NCI-H1417 treated with DMSO at 0.1 percent for 48 hours (cell line): ENCODE measurements at places on chromosomes 2 and 18.

DNA sequence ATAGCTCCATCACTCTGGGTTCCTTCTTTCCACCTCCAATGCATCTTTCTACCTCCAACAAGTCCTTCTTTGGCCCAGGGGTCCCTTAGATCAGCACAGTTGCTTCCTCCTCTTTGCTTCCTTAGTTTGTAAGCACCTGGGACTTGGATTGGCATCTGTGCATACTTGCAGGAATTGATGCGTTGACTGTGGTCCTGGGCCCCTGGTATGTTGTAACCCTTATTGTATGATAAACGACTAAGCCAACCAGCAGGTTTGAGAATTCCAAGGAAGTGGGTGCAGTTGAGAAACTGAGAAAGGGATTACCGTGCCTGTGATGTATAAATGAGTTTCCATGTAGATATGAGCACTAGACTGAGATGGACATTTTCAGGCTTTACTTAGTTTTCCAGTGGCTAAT is 55.9 kb downstream of the ARHGAP28 start:
- DNase-seq = no peak

GRCh38 chr2:223086370-223086981 is 34.5 kb downstream of the KCNE4 start:
- no peak for DNase-seq

DNA sequence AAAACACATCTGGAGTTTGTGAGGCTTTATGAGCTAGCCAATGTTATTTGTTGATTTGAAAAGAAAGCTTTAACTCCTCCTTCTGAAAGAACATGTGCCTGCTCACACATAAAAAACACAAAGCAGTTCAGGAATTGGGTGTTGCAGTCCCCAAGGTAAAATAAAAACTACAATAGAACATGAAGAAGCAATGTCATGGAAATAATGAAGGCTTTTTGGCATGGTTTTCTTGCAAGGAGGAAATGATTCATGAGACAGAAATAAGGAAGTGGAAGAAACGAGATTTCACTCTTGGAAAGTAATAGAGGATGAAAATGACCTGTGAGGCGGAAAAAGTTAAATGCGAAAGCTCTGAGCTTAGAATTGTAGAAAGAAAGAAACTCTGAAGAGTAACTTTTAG is 81.1 kb downstream of the TRIB2 start:
- no peak for DNase-seq

GRCh38 chr2:241598487-241598886 is 38.5 kb downstream of the THAP4 start:
- no peak for DNase-seq

- no peak for DNase-seq
Measured at GRCh38 chr2:193566886-193567285, 1372.2 kb upstream of the TMEFF2 start.

GRCh38 chr2:151918308-151918707 is 90.1 kb upstream of the ARL5A start:
- no peak for DNase-seq

DNA sequence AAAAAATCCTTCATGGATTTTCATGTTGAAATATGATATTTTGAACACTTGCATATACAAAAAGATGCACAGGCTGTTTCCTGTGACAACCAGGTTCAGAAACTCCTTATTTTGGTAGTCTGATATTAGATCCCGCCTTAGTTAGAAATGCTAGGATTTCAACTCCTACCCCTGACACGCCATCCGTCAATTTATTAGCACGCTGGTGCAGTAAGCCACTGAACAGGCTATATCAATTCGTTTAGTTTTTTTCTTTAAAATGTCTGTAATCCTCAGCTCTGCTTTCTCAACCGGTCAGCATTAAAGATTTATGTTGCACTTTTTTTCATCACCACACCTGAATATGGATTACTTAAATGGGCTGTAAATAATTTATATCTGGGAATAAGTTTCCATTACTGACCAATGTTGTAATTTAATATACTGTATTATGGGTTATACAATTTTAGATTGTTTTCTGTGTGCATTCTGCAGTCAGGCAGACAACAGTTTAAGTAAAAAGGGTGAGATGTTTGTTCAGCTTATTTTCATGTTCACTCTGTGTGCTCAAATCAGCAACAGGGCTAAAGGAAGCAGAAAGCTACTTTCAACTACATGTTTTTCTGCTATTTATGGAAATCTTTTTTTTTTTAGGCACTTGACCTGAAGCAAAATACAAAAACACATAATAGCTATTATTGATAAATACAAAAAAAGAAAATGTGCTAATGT is 227.7 kb downstream of the ARHGAP15 start:
- DNase-seq = no peak

GRCh38 chr18:73232933-73233332 is 365.1 kb upstream of the NETO1 start:
- DNase-seq = no peak

- DNase-seq = no peak
Measured at GRCh38 chr18:6648581-6648980, 80.9 kb upstream of the ARHGAP28 start.

GRCh38 chr18:68780802-68781635 is 16.9 kb upstream of the CCDC102B start:
- DNase-seq = no peak

DNA sequence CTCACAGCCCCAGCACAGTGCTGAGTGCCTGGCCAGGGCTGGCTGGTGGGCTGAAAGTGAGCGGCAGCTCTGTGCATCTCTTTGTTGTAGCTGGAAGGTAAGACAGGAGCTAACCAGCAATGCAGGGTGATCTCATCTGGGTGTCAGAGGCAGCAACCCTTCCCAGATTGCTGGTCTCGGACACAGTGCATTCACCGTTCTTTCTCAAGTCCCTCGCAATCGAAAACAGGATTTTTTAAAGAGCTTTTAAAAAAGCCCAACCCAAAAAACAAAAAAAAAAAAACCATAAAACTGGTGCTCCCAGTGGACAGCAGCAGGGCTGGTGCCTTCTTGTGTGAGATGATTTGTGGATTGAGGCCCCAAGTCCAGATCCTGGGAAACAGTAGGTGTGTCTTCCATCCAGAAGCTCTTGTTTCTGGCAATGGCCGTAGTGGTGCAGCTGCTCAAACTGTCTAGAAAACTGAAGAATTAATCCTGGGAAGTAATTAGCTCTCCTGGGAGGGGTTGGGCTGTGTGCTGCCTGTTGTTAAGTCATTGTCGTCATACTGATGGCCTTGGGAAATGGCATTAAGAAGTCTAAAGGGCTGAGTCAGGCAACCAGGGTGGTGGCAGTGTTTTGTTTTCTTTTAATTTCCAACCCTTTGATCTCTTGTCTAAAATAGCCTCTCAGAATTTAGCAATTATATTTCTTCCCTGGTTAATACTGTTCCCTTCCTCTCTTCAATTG is 156.7 kb downstream of the KLHL29 start:
- DNase-seq = peak; percentile 54

- DNase-seq = no peak
Measured at GRCh38 chr2:106565599-106565998, 78.4 kb downstream of the CD8B2 start.

DNA sequence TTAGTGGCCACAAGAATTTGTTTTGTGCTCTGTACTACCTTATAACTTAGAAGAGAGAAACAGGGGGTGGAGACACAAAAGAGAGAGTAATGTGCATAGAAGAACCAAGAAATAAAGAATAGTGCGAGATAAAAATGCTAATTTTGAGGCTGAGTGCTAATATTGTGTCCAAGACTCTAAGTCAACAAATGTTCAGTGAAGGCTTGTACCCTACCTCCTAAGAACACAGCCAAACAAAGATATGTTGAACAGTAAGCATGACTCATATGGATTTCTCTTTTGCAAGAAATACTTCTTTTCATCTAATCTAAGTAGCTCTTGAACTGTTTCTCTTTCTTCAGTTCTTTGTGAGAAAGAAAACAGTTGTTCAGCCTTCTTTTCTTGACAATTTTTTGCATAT is 45.2 kb downstream of the GAREM1 start:
- no peak for DNase-seq

DNA sequence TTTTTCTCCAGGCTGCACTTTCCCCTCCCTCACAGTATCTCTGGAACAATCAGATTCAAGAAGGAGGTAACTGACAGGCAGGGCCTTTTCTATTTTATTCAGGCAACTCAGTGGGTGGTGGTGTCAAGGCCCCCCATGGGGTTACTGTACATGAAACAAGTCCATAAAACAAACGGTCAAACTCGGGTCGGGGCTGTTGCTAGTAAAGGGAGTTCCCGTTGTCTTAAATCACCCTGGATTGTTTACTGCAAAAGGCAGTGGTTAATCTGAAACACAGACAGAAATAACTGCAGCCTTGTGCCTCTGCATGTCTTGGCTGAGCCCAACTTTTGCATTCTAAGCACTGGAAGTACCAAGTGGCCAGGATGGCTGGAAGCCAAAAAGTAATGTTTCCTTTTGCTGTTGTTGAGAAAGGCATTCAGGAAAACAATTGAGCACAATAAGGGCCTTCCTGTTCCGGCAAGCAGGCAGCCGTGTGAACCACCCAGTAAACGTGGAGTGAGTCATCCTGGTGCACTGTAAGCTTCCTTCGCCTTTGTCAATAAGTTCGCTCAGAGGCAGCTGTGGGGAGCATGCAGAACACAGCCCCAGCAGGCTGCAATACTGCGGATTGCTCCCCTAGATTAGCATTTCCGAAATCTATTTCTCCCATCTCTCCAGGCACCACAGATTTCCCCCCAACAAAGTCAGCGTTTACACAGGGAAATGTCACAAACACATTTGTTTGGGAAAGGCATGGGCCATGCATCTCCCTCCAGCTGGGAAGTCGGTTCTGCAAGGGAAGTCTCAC is 149.6 kb downstream of the IRS1 start:
- no peak for DNase-seq

GRCh38 chr2:39730685-39731302 is 48.3 kb downstream of the THUMPD2 start:
- DNase-seq = no peak

DNA sequence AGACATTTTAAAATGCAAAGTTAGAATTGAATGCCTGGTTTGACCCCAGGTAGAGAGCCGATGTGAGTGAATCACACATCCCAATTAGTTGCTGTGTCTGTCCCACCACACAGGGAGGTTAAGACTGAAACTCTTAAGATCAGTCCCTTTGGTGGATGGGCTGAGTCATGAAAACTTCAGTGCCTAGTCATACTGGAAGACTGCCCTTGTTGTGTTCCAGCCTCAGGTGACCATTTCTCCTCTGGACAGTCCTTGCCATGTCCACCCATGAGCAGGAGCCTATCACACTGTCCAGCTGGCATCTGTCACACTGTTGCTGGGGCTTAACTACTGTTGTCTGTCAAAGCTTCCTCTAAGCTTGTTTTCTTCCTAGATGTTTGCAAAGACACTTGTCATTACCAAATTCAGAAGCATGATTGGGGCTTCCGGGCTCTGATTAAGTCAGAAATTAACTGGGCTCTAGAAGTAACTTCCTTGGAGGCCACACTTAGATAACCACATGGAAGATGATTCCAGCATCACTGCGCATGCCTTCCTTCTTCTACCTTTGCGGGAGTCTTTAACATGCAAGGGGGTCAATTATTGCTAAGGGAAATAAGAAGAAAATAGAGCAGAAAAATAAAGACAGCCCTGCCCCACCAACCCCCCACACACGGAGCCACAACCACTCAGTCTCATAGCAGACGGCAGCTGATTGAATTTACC is 21.3 kb downstream of the CYRIA start:
- no peak for DNase-seq

DNA sequence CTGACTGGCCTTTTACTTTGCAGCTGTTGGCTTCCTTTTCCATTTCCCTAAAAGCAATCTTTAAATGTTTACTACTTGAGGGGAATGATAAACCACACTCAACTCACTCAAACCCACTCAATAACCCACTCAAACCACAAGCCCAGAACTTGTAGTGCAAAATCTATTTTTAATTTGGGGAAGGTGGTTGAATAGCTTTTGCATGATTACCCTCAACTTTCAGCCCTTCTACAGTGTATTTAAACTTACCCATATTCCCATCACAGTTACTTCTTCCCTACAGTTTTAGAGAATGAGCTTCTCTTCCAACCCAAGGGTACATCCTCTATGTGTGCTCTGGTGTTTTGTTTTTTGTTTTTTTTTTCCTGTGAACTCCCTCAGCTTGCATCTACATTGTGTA is 636.1 kb downstream of the TDRD15 start:
- DNase-seq = no peak

DNA sequence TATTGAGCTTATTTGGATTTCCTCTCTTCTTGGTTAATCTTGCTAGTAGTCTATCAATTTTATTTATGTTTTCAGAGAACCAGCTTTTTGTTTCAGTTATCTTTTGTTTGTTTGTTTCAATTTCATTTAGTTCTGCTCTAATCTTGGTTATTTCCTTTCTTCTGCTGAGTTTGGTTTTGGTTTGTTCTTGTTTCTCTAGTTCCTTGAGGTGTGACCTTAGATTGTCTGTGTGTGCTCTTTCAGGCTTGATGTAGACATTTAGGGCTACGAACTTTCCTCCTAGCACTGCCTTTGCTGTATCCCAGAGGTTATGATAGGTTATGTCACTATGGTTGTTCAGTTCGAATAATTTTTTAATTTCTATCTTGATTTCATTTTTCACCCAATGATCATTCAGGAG is 141.6 kb downstream of the ZNF236 start:
- DNase-seq = no peak

GRCh38 chr18:79695856-79696850 is 16.6 kb downstream of the CTDP1 start:
- DNase-seq = no peak

DNA sequence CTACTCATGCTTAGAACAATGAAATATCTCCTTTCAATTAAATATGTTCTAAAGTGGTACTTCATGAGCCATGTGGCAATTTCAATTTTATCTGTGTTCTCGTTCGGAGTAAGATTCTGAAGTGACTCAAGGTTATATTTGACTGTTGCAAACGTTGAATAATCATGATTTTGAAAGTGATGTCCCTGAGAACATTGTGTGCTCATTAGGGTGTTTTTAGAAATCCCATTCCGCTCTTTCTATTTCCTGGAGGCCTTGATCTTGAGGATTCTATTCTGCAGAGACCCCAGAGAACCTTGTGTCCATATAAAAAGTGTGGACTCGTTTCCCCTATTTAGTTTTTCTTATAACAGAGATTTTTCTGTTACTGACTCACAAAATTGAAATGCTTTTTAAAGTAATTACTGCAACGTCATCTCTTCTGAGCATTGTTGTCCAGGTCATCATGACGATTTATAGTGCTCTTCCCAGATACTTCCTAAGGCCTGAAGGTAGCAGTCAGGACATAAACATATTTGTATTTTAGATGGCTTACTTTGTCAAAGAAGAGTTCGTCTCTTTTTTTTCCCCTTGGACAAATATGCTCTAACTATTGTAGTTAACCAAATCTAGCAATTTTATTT is 27.2 kb downstream of the IL1R2 start:
- DNase-seq = no peak

- DNase-seq = no peak
Measured at GRCh38 chr2:84456156-84456555, 2.9 kb downstream of the SUCLG1 start.

GRCh38 chr2:57448816-57449215 is 597.8 kb upstream of the VRK2 start:
- no peak for DNase-seq
